ENCODE measurements at places on chromosomes 7 and 10.

DNA sequence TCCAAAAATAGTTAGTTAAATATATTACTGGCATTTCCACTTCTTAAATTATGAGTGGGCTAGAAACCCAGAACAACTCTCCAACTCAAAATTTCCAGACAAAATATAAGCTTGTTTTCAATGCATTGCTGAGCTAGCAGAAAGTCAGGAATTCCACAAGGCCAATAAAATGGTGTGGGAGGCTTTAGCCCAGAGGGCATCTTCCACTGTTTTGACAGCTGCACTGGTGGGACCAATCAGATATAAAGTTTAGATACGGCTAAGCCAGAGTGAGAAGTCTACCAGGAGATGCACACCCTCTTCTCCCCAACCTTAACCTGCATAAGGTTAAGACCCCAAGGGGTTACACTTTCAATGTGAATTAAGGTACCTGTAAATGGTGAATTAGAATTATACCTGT lies 76.6 kb downstream of the AMPH start:
- no peak for DNase-seq

- DNase-seq: no peak
Measured at GRCh38 chr7:51229620-51230323, 86.8 kb downstream of the COBL start.

- DNase-seq: no peak
Measured at GRCh38 chr10:112650588-112651030, 203.6 kb downstream of the VTI1A start.

- DNase-seq: no peak
Measured at GRCh38 chr10:23432166-23432565, 6.7 kb upstream of the OTUD1 start.

DNA sequence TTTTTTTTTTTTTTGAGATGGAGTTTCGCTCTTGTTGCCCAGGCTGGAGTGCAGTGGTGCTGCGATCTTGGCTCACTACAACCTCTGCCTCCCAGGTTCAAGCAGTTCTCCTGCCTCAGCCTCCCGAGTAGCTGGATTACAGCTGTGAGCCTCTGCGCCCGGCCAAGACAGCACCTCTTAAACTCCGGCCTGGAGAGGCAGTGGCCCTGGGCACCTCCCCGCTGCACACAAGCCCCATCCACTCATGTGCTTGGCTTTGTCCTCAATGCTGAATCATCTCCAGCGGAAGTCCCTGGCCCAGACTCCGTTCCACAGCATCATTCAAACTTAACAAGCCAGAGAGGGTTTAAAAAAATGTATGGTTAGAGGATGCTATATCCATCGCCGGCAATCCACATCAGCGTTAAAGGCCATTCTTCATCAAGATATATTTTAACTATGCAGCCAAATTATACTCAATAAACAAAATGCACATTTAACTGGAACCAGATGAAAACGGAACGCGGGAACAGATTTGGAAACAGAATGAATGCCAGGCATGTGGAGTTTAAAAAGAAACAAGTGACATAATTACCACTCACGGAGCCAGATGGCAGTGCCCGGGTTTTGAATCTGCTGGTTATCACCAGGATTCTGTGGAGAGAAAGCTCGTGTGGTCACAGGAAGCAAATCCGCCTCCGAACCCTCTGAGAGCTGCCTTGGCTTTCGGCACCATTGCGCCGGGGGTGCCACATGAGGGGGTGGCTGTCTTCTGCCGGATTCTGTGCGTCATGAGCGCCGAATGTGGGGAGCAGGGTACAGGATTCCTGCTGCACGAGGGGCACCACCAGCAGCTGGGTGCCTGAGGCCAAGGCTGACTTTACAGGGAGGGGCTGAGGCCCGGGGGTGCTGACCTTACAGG lies 45.6 kb upstream of the CFAP46 start:
- no peak for DNase-seq

DNA sequence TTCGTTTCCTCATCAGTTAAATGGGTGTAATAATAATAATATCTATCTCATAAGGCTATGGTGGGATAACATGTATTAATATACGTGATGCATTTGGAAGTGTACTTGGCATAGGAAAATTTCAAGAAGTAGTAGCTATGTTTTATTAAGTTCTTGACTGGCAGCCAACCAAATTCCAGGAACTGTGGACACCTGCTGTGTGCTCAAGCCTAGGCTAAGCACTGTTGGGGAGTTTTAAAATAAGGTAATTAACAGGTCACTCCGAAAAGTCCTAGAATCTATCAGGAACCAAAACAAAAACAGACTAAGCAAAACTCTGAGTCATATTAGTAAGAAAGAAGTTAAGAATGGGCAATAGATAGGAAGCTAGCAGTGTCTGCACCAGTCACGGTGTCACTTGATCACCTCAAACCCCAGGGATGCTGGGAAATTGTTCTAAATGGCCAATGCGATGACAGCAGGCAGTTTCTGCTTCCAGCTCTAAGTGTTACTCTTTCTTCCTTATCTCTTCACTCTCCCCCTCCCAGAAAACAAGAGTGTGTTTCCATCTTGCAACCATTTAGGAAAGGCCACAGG lies 92.0 kb upstream of the GDF10 start:
- no peak for DNase-seq

DNA sequence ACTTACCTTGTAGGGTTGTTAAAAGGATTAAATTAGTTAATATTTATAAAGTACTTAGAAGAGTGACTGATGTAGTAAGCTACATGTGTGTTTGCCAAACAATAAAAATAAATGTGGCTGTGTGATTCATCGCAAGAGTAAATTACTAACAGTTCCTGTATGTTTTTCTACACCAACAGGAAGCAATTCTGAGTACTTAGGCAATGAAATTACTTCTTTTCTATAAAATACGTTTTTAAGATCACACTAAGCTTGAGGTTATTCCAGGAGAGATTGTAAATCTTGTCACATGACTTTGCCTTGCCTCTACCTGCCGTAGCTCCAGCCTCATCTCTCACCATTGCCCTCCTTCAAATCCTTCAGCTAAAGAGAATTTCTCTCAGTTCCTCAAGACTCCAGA lies 18.1 kb upstream of the GSTK1 start:
- no peak for DNase-seq

DNA sequence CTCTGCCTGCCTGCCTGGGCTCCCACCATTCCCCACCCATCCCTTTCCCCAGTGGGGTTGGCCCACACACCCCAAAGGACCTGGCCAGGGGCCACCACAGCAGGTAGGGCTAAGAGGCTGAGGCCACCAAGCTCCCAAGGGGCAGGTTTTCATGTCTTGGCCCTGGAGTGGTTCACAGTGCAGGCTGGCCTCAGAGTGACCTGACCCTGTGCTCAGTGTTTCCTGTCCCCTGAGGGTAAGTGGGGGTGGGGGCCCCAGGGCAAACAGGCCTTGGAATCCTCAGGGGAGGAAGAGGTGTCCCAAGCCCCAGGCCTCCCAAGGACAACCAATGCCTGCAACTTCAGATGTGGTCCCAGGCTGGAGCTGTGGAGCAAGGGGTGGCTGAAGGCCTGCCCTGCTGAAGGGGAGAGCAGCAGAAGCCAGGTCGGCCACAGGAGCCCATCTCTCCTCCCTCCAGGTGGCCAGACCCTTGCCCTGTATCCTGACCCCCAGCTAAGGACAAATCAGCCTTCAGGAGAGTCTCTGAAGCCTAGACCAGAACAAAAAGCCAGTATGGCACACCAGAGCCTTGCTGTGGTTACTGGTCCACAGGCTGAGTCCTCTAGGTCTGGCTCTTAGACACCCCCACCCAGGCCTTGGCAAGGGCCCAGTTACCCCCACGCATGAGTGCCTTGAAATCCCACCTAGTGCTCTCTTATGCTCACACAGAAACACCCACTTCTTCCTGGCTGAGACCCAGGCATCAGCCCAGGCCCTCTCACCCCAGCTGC lies 27.6 kb downstream of the POLL start:
- no peak for DNase-seq

GRCh38 chr7:10838228-10838627 lies 135.4 kb upstream of the PHF14 start:
- no peak for DNase-seq

DNA sequence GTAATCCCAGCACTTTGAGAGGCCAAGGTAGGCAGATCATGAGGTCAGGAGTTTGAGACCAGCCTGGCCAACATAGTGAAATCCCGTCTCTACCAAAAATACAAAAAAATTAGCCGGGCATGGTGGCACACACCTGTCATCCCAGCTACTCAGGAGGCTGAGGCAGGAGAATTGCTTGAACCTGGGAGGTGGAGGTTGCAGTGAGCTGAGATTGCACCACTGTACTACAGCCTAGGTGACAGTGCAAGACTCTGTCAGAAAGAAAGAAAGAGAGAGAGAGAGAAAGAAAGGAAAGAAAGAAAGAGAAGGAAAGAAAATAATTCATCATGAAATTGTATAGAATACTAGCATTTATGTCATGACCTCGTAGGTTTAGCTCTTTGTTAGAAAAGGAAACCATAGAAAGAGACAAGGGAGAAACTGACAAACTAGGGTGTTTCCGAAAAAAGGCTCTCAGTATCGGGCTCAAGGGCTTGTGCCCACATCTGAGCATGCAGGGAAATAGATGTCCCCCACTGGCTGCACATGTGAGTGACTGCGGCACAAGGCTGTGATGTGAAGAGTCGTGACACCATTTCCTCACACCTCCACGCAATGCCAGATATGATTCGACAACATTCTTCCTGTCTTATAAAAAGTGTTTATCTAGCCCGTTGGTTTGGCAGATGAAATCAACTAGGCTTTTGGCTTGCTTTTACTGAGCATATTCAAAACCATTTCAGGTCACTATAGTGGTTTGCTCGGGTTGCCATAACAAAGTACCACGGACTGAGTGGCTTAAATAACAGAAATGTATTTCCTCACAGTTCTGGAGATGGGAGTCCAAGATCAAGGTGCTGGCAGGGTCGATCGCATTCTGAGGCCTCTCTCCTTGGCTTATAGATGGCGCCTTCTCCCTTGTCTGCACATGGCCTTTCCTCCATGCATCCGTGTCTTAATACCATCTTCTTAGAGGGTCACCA lies 2.0 kb downstream of the SRGN start:
- no peak for DNase-seq

DNA sequence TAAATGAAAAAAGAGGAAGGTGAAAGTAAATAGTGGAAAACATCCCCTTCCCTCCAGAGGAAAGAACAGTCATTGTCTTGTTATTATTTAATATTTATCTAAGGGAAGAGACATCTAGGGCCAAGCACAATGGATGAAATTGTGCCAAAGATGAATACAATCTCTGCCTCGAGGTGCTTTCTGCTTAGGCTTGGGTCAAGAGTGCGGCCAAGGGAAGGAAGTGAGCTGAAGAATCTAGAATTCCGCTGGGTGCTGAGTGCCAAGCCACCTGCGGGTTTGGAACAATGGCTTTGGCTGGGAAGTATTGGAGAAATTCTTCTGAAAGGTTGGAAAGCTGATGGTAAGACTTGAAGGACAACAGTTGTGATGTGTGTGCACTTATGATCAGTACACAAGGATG lies 531.3 kb upstream of the FZD8 start:
- DNase-seq: no peak

- no peak for DNase-seq
Measured at GRCh38 chr10:28382525-28383269, 79.8 kb upstream of the MPP7 start.

- DNase-seq: no peak
Measured at GRCh38 chr7:44189286-44189992, at the start of gene GCK. GCK (minus strand) TSS chr7:44189439; CDS start chr7:44188953, 486 bp downstream.

- no peak for DNase-seq
Measured at GRCh38 chr10:78688901-78689583, 379.7 kb upstream of the ZMIZ1 start.

DNA sequence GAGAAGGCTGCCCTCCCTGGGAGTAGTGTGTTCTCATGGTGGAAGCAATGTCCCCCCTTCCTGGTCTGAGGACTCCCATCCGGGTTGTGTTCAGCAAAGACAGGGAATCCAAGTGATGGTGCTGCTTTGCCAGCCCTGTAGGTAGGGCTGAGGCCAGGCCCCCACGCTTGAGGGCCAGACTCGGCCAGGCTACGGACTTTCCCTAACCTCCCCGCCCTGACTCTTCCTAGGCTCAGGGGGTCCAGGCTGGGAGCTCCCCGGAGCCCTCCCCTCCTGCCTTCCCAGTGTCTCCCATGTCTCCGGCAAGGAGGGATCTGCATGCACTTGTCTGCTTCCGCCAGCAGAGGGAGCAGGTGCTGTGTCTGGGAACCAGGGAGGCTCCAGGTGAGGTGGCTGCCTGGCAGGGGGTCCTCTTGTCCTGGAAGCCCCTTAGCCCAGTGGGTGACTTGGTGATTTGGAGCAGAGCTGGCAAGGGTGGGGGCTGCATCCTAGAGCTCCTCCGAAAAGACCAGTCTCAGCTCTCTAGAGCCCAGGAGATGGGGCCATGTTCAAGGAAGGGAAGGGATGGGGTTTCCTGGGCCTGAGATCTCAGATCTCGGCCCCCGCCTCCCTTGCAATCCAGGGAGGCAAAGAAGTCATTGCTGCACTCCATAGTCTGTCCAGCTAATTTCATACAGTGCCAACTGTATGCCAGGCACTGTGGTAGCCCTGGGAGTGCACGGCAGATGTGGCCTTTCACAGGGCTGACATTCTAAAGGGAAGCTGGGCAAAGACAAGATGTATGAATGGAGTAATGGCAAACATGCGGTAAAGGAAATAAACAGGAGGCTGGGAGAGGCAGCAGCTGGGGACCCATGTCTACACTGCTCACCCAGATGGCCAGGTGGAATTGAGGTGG lies 20.3 kb upstream of the SFRP5 start:
- no peak for DNase-seq

DNA sequence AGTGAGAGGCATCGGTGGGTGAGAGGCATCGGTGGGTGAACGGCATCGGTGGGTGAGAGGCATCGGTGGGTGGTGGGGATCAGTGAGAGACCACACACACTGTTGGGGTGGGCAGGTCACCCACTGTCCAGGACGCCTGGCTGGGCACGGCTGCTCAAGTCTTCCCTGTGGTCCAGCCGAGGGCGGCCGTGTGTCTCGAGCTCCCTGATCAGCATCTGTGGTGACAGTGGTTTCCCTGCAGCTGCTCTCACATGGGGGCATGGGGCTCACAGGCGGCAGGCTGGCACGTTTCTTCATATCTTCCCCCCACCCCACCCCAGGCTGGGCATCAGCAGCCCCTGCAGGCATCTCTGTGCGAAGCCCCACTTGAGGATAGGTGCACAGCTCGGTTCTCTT lies 78.2 kb downstream of the NKX6-2 start:
- no peak for DNase-seq

GRCh38 chr7:157271991-157272324 lies 64.8 kb upstream of the DNAJB6 start:
- DNase-seq: no peak

- no peak for DNase-seq
Measured at GRCh38 chr7:72275382-72276070, 136.6 kb downstream of the CALN1 start.

- DNase-seq: no peak
Measured at GRCh38 chr10:123685260-123685659, 19.1 kb downstream of the GPR26 start.

- DNase-seq: no peak
Measured at GRCh38 chr7:36048141-36048901, 104.7 kb upstream of the EEPD1 start.

DNA sequence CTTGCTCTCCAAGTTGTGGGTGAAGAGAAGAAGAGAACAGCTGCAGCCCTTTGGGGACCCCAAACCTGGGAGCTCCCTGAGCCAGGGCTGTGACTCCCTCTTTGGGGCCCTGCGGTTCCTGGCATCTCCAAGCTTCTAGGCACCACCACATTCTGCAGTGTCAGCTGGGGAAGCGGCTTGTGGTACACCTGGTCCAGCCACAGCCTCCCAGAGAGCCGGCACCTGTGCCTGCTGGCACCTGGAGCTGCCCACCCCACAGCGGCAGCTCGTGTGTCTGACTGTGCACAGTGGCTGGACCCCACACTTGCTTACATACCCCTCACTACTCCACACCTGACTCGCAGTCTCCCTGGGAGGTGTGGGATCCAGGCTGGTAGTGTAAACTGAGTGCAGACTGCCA lies 23.5 kb downstream of the FAM241B start:
- DNase-seq: no peak

Measured in CMK (cell line).